Endothelial cell of umbilical vein (primary cell): ENCODE measurements at places on chromosomes 6 and 20. TPM values are rescaled to one million over a fixed set of nuclear protein-coding genes. Genes with fewer than 3 reads are reported as not detected.

DNA sequence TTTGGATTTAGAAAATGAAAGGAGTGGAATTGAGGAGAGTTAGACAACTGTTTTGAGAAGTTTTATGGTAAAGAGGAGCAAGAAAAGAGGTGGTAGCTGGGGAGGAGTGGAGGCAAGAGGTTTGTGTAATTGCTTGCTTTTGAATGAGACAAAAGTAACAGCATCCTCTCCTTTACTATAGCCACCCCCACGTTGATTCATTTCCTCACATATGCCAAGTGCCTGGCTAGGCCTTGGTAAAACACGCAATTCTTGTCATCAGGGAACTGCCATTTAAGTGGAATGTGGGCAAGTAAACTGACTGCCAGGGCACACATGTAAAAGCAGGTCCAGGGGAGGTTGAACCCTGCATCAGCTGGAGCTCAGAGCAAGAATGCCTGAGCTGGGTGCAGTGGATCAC is 4.1 kb downstream of the MTRES1 start:
- no peaks in the 10 kb centered on the region for H3K4me1 ChIP-seq
- H3K4me3 ChIP-seq: no peak overlapping the region
- peak; percentile 6 for DNase-seq
- no peaks in the 10 kb centered on the region for H3K27me3 ChIP-seq

GRCh38 chr20:59361411-59361810 is 61.0 kb downstream of the EDN3 start:
- no peaks in the 10 kb centered on the region for H3K27me3 ChIP-seq
- DNase-seq: no peak
- H3K27ac ChIP-seq: no peak overlapping the region
- no peaks in the 10 kb centered on the region for H3K4me1 ChIP-seq
- no peak overlapping the region for H3K4me3 ChIP-seq

DNA sequence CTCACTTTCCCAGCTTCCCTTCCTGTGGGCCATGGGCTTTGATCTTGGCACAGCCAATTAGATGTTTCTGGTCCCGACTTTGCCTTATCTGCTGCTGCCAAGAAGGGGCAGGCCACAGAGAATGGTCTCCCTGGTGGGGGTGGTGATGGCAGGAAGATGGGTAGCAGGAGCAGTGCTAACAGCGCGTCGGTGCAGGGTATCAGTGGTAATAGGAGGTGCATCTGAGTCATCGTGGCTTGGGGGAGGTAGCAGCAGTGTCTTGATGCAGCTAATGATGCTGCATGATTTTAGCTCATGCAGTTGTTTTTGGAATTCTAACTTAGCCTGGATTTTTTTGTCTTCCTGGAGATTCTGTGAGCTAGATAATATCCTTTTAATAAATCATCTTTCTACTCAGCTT is 18.9 kb upstream of the MAS1 start:
- no peak overlapping the region for H3K27ac ChIP-seq
- H3K4me1 ChIP-seq: no peaks in the 10 kb centered on the region
- H3K27me3 ChIP-seq: no peaks in the 10 kb centered on the region
- H3K36me3 ChIP-seq: no peaks in the 10 kb centered on the region
- DNase-seq: no peak

GRCh38 chr6:7144872-7145584 is 37.3 kb downstream of the RREB1 start:
- no peaks in the 10 kb centered on the region for H3K27me3 ChIP-seq
- no peak overlapping the region for H3K27ac ChIP-seq

- H3K36me3 ChIP-seq: no peaks in the 10 kb centered on the region
- H3K4me1 ChIP-seq: no peaks in the 10 kb centered on the region
- no peaks in the 10 kb centered on the region for H3K27me3 ChIP-seq
- H3K27ac ChIP-seq: no peak overlapping the region
- DNase-seq: no peak
These were observed 382.5 kb downstream of the PRKN start for GRCh38 chr6:162345051-162345511.

Gene SLC52A3
- not detected in 2 replicates for total RNA-seq

Gene LY6G6C
- 0.35 TPM in 1 of 2 replicates, not detected in the other for total RNA-seq

Gene PPIL4
- total RNA-seq: 24.3 and 27.8 TPM in 2 replicates
